ENCODE measurements at places on chromosomes 12 and 14. TPM values are rescaled to one million over a fixed set of nuclear protein-coding genes. Genes with fewer than 3 reads are reported as not detected.

DNA sequence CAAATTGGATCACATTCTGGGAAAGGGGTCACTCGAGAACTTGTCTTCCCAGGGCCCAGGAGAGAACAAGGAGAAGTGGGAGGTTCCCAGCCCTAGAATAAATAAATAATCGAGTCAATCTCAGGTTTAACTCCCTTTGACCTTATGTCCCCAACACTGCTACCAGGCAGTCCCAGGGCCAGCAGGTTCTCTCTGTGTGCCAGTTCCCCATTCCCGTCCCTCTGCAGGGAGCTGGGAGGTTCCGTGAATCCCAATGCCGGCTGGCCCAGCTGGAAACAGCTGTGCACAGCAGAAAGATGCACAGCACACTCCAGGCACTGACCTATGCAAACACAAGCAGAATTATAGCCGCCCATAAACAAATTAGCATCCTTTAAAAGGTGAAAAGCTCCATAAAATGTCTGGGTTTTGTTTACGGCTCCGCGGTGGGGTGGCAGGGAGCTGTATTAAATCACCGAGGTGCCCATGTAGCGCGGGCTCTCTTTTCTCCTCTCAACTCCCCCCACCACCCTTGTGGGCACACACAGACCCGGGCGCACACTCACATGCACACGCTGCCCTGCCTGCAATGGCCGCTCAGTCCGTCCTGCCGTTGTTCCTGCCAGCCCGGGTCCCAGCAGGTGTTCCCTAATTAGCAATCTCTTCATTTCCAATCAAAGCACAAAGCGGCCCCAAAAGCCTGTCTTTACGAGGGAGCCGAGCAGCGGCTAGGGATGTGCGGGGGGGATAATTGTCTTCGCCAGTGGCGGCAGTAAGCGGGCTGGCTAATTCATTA, 46.6 kb upstream of the ESRRB start:
- peak overlapping the region; percentile 74 for H3K4me3 ChIP-seq
- peaks cover 10% of the 10 kb centered on the region for H3K27me3 ChIP-seq
- H3K27ac ChIP-seq: no peak overlapping the region
- DNase-seq: peak; percentile 82
- H3K4me1 ChIP-seq: peaks cover 25% of the 10 kb centered on the region

The PAX9 gene
- not detected for total RNA-seq

DNA sequence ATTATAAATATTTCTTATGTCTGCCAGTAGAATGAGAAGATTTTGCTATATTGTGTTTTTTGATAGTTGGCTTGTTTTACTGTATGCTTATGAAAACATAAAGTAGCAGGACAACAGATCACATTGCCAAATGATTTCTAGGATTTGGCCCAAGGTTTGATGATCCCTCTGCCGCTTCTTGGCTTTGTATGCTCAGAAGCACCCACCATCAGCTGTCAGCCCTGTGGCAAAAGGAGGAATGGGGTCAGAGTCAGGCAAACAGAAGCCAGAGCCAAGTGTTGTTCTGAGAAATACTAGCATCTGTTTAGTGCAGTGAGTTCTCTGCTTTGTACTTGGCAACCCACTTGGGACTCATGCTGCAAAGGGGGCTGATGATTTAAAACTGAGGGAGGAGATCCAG, 152.2 kb downstream of the PDE3A start:
- no peaks in the 10 kb centered on the region for H3K27me3 ChIP-seq
- H3K4me3 ChIP-seq: no peak overlapping the region
- H3K27ac ChIP-seq: no peak overlapping the region

The TRIM9 gene
- total RNA-seq: 8.4 TPM

The ANAPC7 gene
- total RNA-seq: 99.3 TPM

The CCDC88C gene
- total RNA-seq: 60.7 TPM

The A2ML1 gene
- 6.0 TPM for total RNA-seq

DNA sequence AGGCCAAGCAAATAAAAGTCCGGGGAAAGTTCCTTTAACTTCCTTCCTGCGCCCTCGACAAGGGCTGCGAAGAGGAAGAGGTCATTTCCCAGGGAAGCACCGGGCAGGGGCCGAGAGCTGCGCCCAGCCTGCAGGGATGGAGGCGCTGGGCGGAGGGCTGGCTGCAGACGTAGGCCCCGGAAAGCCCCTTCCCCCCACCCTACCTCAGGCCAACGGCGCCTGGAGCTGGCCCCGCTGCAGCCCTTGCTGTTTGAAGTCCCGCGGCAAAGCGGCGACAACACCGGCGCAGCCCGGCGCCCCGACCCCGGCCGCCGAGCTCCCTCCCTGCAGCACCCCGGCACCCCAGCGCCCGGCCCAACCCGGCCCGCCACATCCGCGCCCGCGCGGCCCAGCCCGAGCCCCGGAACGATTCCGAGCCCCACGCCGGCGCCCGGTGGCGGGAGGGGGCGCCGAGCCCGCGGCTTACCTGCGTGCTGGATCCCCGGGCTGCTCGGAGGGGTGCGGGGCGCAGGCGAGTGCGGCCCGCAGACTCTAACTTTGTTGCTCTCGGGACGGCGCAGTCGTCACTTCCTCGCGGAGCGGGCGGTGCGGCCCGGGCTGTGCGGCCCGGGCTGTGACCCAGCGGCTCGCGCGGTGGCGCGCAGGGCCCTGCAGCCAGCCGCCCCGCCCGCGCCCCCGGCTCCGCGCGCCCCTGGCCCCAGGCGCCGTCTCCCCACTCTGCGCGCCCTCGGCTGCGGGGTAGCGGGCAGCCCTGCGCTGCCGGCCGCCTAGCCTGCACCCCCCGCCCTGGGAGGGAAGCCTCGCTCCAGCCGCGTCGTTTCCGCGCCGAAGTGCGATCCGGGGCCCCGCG, 64.8 kb upstream of the PTGR2 start:
- H3K4me3 ChIP-seq: peak overlapping the region; percentile 80
- no peaks in the 10 kb centered on the region for H3K36me3 ChIP-seq
- peak; percentile 79 for DNase-seq
- H3K27ac ChIP-seq: no peak overlapping the region
- H3K4me1 ChIP-seq: peaks cover 32% of the 10 kb centered on the region

DNA sequence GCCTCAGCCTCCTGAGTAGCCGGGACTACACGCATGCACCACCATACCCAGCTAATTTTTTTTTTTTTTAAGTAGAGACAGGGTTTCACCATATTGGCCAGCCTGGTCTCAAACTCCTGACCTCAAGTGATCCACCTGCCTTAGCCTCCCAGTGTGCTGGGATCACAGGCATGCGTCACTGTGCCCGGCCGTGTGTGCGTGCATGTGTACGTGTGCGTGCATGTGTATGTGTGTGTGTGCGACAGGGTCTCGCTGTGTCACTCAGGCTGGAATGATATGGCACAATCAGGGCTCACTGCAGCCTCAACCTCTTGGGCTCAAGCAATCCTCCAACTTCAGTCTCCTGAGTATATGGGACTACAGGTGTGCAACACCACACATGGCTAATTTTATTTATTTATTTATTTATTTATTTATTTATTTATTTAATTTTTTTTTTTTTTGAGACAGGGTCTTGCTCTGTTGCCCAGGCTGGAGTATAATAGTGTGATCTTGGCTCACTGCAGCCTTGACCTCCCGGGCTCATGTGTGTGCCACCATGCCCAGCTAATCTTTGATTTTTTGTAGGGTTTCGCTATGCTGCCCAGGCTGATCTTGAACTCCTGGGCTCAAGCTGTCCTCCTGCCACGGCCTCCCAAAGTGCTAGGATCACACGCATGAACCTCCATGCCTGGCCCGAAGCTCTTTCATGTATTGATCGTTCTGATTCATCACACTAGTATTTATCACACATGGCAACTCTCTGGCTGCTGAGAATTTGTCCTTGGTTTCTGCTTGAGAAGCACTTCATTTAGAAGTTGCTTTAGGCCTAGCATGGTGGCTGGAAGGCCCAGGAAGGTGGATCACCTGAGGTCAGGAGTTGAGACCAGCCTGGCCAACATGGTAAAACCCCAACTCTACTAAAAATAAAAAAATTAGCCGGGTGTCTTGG, 35.9 kb upstream of the CLIP1 start:
- no peak overlapping the region for H3K27ac ChIP-seq
- DNase-seq: no peak
- no peaks in the 10 kb centered on the region for H3K36me3 ChIP-seq

- H3K4me1 ChIP-seq: no peaks in the 10 kb centered on the region
- no peaks in the 10 kb centered on the region for H3K27me3 ChIP-seq
- H3K36me3 ChIP-seq: 0 out of 2 replicates have a peak, but pooled peaks cover 4% of the 10 kb centered on the region
- H3K4me3 ChIP-seq: no peak overlapping the region
- no peak overlapping the region for H3K27ac ChIP-seq
- DNase-seq: peak; percentile 65
Measured at GRCh38 chr14:79011091-79011919, 841.1 kb downstream of the NRXN3 start.

GRCh38 chr12:1313906-1314305, 280.5 kb downstream of the FBXL14 start:
- H3K4me1 ChIP-seq: no peaks in the 10 kb centered on the region
- peaks cover 4% of the 10 kb centered on the region for H3K36me3 ChIP-seq
- H3K27ac ChIP-seq: no peak overlapping the region
- no peak overlapping the region for H3K4me3 ChIP-seq

GRCh38 chr14:68651075-68651474, 141.8 kb downstream of the ZFP36L1 start:
- DNase-seq: no peak
- no peaks in the 10 kb centered on the region for H3K27me3 ChIP-seq
- H3K27ac ChIP-seq: no peak overlapping the region
- H3K36me3 ChIP-seq: no peaks in the 10 kb centered on the region
- peaks cover 9% of the 10 kb centered on the region for H3K4me1 ChIP-seq
- no peak overlapping the region for H3K4me3 ChIP-seq

- no peak overlapping the region for H3K4me3 ChIP-seq
- H3K27ac ChIP-seq: no peak overlapping the region
- H3K4me1 ChIP-seq: no peaks in the 10 kb centered on the region
- no peaks in the 10 kb centered on the region for H3K36me3 ChIP-seq
Measured at GRCh38 chr12:47604221-47604873, 101.5 kb downstream of the RPAP3 start.

DNA sequence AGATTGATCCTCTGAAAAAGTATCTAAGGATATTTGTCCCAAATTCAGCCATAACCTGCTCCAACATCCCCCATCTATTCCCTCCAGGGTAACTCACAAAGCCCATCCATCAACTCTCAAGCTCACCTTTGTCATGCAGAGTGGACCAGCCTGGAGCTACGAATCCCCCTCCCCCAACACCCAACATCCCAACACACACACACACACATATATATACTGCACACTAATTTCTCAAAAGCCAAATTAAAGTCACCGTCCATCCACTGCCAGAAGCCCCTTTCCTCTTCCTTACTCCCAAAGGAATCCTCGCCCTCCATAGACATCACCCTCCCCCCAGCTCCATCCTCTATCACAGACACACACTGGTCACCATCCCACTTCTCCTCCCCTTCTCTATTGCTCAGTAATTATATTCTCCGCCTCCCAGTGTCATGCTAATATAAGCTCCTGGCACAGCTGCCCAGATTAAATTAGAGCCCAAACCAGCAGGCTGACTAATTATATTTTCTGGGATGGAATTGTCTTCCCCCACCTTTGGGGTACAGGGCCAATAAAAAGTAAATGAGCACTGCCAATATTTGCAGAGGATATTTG, 13.5 kb upstream of the TESPA1 start:
- no peaks in the 10 kb centered on the region for H3K36me3 ChIP-seq
- no peaks in the 10 kb centered on the region for H3K27me3 ChIP-seq
- no peak overlapping the region for H3K27ac ChIP-seq
- H3K4me3 ChIP-seq: peak overlapping the region; percentile 32
- peak; percentile 68 for DNase-seq

The AICDA gene
- not detected for total RNA-seq

- H3K4me1 ChIP-seq: peaks cover 15% of the 10 kb centered on the region
- H3K4me3 ChIP-seq: no peak overlapping the region
- no peaks in the 10 kb centered on the region for H3K36me3 ChIP-seq
- no peak overlapping the region for H3K27ac ChIP-seq
- no peak for DNase-seq
Measured at GRCh38 chr14:81449114-81449513, 49.0 kb upstream of the STON2 start.

The CD4 gene
- 2.2 TPM for total RNA-seq

DNA sequence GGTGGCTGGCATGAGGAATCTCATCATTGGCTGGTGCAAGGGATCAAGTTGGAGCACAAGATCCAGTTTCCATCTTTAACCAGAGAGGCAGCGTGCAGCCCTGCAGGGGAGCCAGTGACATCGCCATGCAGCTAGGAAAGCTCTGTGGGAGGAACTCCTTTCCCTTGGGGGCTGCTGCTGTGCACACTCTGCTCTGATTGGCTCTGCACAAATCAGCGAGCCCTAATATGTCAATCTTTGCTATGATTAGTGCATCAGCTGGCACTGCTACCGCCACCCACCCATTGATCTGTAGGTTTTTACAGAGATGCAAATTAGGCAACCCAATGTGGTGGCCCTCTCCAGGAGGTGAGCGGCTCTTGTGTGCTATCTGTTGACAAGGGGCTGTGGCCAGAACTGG, 262.6 kb downstream of the PCNX1 start:
- H3K4me1 ChIP-seq: no peaks in the 10 kb centered on the region
- H3K36me3 ChIP-seq: no peaks in the 10 kb centered on the region
- no peak overlapping the region for H3K27ac ChIP-seq
- no peaks in the 10 kb centered on the region for H3K27me3 ChIP-seq

DNA sequence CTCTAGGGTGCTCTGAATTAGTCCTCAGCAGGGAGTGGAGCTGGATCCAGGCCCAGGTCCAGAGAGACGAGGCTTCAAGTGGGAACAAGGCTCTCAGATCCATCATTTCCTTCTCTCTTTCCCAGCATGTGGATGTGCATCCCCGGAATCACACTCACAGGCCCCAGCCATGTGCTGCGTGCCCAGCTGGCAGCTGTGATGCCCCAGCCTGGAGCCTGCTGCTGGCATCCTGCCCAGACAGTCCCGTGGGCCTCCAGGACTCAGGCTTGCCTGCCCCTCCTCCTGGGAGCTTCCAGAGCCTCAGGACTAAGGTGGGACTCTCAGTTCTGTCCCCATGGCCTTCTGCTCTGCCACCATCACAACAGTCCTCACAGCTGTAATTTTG, 6.2 kb upstream of the KRT84 start:
- H3K27me3 ChIP-seq: no peaks in the 10 kb centered on the region
- H3K4me1 ChIP-seq: no peaks in the 10 kb centered on the region
- H3K4me3 ChIP-seq: no peak overlapping the region
- DNase-seq: no peak
- H3K36me3 ChIP-seq: no peaks in the 10 kb centered on the region

DNA sequence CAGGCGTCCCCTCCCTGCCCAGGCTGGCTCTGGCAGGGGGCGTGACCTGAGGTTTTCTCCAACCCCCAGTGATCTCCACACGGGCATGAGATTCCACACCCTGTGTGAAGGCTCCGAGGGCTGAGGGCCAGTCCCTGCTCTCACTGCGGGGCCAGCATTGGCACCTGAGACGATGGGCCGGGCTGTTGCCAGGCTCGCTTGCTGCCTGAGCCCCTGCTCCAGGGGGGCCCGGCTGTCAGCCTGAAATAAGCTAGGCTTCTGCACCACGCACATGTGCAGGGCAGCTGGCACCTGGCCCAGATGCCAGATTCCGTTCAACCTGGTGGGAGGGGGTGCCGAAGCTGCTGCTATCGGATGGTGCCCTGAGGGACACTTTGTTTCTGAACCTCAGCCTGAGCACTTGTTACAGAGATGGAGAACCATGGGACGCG, 196.5 kb upstream of the PRMT8 start:
- no peaks in the 10 kb centered on the region for H3K4me1 ChIP-seq
- no peak overlapping the region for H3K27ac ChIP-seq
- no peak for DNase-seq
- no peaks in the 10 kb centered on the region for H3K27me3 ChIP-seq
- no peaks in the 10 kb centered on the region for H3K36me3 ChIP-seq

Data from GM23338 (cell line).